ENCODE measurements at places on chromosomes 5 and 9.

DNA sequence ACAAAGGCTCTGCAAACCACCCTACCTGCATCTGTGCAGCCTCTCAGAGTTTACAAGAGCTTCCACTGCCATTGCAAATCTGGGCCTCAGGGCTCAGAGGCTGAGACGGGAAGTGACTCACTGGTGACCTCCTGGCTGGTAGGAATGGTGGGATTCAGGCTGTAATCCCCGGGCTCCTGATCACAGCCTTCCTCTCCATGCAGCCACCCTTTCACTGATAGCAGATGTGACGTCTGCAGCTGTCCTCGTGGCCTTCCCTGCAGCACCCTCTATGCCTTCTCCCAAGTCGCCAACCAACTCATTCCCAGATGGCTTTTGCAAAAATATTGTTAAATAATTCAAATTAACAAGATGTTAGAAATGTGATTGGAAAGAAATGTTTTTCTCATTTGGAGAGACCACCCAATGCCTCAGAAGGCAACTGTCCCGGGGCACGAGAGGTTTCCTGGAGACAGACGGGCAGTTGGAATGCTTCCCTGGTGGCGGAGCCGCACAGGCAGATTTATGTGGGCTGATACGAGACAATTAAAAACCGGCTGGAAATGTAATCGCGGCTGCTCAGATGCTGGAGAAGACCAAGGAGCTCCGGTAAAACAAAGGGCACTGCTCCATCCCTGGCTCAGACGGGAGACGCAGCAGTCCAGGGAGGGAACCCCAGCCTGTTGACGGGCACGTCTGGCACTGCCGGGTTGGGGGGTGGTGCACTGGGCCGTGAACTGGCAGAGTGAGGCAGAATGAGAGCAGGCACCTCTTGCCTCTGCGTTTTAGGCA, 34.4 kb upstream of the SLC25A51 start:
- DNase-seq = no peak

DNA sequence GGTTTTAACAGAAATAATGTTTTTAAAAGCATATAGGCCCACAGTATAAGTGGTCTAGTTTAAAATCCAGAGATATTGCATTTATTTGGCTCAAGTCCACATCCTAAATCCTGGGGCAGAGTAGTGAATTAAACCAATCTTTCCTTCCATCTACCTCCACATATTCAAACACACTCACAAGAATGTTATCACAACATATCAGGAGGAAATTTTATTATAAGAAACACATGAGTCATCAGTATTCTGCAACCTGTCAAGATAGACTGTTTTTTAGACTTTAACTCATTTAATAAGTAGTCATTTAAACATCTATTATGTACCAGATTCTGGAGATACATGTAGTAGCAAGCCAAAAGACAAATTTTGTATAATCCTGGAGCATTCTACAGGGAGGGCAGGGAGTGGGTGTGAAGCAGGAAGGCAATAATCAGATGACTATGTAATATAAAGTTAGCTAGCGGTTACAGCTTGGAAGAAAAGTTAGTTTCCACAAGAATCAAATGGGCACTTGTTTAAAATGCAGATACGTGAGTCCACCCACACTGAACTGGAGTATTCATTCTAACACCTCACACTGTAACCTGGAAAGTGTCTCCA, 187.3 kb upstream of the PIK3R1 start:
- DNase-seq = no peak

DNA sequence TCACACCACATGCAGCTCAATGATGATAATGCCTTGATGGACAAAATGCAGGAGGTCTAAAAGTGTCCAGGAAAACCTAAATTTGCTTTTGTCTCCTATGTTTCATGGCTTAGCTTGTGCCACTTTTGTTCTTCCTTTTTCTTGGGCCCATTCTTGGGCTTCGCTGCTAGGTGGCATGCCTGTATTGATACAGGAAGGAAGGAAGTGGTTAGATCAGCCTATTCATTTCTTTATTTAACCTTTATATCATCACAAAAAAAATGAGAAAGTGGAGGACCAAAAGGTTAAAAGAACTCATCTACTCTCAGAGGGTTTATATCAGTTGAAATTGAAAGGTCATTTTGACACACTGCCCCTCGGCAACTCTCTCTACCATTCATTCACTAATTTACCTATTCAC, 260.2 kb downstream of the ARHGAP26 start:
- DNase-seq = no peak

- DNase-seq = no peak
Observed at GRCh38 chr9:94534901-94535300, 20.0 kb upstream of the PCAT7 start.

- DNase-seq = no peak
Observed at GRCh38 chr9:98229090-98229395, 26.4 kb downstream of the TBC1D2 start.

- DNase-seq = no peak
Observed at GRCh38 chr9:106941916-106942315, 79.0 kb downstream of the ZNF462 start.

DNA sequence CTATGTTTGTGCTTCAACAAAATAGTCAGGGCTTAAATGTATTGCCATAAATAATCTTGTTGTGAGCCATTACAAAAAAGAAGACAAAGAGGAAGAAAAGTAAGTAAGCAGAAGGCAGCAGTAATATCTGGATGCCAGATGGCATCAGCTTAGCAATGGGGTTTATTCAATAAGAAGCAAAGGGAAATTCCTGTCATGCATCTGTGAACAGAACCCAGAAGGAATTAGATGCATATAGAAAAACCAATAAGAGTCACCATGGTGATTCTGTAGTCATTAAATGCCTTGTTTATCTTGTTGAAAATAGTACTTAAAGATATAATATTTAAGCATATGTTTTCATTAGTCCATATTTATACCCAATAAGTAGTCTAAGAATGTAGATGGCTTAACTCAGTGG, 216.0 kb downstream of the ADAMTSL1 start:
- no peak for DNase-seq

- no peak for DNase-seq
Observed at GRCh38 chr5:169735913-169736312, 98.8 kb downstream of the DOCK2 start.

GRCh38 chr9:88776717-88777497, 214.4 kb upstream of the S1PR3 start:
- DNase-seq = no peak

DNA sequence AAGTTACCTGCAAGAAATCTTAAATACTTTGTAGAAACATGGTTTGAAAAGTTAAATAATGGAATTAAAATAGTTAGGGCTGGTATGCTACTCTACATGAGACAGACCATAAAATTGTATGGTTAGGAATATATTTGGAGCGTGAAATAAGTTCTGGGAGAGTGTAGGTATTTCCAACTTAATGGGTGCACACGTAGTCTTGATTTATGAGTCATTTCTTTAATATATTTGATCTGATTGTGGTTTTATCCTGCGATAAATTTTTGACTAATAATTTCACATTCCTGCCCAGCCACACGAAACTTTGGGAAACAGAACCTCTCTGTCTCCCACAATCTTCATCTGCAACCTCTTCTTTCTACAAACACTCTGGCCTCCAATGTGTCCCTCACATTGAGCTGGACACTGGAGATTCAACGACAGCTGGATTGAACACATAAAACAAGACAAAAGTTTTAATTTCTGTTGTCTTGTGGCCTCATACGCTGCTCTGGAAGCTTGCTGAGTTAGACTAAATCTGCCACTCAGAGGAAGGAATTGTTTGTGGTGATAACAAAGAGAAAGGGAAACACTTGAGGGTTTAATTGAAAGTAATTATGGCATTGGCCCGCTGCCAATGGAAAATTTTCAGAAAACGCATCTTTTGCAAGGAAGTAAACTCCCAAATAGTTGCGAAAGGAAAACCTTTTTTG, 201.8 kb upstream of the ZNF608 start:
- DNase-seq = no peak

- no peak for DNase-seq
Observed at GRCh38 chr5:65801352-65801783, 79.4 kb downstream of the NLN start.

DNA sequence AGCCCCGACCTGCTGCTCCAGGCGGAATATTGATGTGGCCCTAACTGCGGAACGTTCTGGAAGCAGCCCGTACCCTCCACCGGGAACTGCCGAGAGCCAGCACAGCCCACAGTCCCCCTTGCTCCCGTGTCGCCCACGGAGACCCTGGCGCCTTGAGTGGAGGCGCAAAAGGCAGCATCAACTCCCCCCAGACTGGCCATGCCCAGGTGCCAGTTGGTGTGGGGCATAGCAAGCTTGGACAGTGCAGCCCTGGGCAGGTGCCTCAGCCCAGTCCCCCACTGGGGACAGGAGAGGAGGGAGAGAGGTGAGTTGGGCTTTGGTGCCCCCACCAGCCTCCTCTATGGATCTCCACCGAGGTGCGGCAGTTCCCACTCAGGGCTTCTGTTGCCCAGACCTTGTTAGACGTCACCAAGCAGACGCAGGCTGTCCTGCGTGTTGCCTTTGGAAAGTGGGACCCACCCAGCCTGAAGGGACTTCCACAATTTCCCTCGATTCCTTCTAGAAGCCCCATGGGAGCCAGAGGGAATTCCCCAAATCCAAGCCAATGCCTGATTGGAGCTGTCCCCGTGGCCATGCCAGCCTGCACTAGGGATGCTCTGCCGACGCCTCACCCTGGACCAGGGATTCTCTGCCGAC, 19.8 kb upstream of the NRARP start:
- DNase-seq = no peak
